ENCODE measurements at places on chromosomes 1 and 21.

GRCh38 chr1:39927538-39927937 is 25.8 kb upstream of the MYCL start:
- no peak for DNase-seq
- peaks cover 6% of the 10 kb centered on the region for H3K27me3 ChIP-seq
- no peaks in the 10 kb centered on the region for H3K36me3 ChIP-seq
- H3K4me3 ChIP-seq: no peak overlapping the region
- no peaks in the 10 kb centered on the region for H3K4me1 ChIP-seq

DNA sequence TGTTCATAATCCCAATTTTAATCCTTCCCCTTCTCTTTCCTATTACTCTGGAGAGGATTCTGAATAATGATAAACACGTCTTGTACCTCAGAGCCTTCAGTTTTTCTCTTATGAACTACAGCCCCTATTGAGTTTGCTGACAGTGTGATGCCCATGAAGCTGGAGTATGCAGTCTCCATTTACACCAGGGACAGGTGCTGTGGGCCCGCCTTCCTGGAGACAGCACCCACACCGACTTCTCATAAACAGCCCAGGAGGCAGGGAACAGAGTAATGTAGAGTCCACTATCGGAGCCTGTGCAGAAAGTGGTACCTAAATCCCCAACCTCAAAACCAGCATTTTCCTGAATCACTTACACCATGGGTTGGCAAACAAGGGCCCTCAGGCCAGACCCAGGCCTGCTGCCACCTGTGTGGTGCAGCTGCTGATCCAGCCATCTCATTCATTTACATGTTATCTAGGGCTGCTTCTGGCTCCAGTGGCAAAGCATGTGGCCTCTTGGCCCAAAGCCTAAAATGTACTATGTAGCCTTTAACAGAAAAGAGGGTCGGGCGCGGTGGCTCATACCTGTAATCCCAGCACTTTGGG is 95.1 kb upstream of the KRTAP19-8 start:
- peak overlapping the region; percentile 98 for H3K27ac ChIP-seq
- peaks cover 99% of the 10 kb centered on the region for H3K36me3 ChIP-seq
- no peak for DNase-seq
- H3K4me3 ChIP-seq: peak overlapping the region; percentile 33
- no peaks in the 10 kb centered on the region for H3K27me3 ChIP-seq

GRCh38 chr21:45533361-45533845 is 8.8 kb downstream of the SLC19A1 start:
- DNase-seq: no peak
- no peak overlapping the region for H3K4me3 ChIP-seq
- H3K36me3 ChIP-seq: peaks cover 34% of the 10 kb centered on the region
- no peaks in the 10 kb centered on the region for H3K27me3 ChIP-seq

DNA sequence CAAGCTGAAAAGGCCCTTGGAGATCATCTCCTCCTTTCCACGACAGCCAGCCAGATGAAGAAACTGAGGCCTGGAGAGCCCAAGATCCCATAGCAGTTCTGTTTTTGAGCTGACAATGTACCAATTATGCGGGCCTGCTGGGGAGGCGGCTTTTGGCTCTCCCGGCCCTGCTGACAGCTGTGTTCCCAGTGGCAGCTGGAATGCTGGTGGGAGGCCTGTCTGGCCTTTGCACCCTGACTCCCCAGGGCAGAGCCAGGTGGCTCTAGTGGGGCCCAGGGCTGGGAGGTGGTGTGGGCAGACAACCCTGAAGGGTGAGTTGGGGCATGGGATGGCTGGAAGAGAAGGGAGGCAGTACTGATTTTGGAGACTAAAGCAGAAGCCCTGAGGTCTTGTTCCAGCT is 30.7 kb upstream of the WASF2 start:
- H3K36me3 ChIP-seq: no peaks in the 10 kb centered on the region
- DNase-seq: no peak
- no peaks in the 10 kb centered on the region for H3K27me3 ChIP-seq
- peaks cover 50% of the 10 kb centered on the region for H3K4me1 ChIP-seq
- no peak overlapping the region for H3K27ac ChIP-seq
- no peak overlapping the region for H3K4me3 ChIP-seq

- no peaks in the 10 kb centered on the region for H3K4me1 ChIP-seq
- no peak overlapping the region for H3K27ac ChIP-seq
- peaks cover 40% of the 10 kb centered on the region for H3K27me3 ChIP-seq
Observed at GRCh38 chr1:199151634-199152425, 513.0 kb downstream of the PTPRC start.

DNA sequence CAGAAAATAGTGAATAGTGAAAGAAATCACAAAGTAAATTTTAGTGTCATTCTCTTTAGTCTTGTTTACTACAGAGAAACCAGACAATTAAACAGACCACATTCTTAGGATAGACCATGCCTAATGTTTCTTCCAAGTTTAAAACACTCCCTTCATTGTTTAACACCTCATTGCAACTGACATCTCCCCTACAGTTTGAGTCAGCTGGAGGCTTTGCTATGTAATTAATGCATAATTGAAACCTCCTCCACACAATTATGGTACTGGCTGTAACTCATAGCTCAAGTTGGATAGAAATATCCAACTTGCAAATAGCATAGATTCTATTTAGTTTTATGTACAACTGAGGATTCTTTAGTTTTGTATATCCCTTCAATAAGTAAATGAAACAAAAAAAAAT is 35.2 kb upstream of the B3GALT2 start:
- H3K36me3 ChIP-seq: peaks cover 67% of the 10 kb centered on the region
- H3K4me3 ChIP-seq: no peak overlapping the region
- H3K4me1 ChIP-seq: peaks cover 4% of the 10 kb centered on the region
- no peak overlapping the region for H3K27ac ChIP-seq
- H3K27me3 ChIP-seq: no peaks in the 10 kb centered on the region
- no peak for DNase-seq

DNA sequence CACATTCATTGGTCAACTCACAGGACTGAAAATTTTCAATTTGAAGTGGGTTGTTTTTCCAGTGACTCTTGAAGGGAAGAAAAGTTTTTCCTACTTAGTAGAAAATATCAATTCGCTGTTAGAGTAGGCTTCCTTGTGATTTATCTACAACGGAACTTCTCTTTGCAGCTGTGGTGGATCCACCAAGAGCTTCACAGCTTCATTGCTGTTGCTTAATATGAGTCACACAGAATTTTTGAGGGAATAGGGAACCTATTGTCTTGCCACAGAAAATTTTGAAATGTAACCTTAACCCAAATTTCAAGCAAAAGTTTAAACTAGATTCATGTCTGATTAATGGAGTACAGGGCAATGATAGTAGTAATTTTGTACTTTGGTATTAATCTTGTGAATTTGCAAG is 58.4 kb upstream of the IFI44L start:
- H3K36me3 ChIP-seq: no peaks in the 10 kb centered on the region
- no peak overlapping the region for H3K27ac ChIP-seq
- DNase-seq: no peak

DNA sequence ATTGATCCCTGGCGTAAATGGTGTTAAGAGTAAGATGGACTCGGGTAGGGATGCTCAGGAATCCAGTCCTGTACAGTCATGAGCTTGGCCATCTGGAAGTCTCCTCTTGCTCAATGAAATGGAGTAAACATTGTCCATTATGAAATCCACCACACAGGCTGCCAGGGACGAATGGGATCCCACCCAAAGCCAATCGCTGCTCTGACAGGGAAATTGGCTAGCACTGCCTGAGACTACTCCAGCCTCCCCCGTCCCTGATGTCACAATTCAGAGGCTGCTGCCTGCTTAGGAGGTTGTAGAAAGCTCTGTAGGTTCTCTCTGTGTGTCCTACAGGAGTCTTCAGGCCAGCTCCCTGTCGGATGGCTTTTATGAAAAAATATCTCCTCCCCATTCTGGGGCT is at the start of gene HSD11B1:
Gene HSD11B1 (plus strand): TSS at position 263 of the 400 bp plus-strand sequence. CDS start 97 bp downstream, at position 360.
- peaks cover 52% of the 10 kb centered on the region for H3K36me3 ChIP-seq
- no peaks in the 10 kb centered on the region for H3K27me3 ChIP-seq
- no peak for DNase-seq
- peak within 1 kb of the TSS; percentile 40 for H3K4me3 ChIP-seq

- no peak for DNase-seq
- peaks cover 18% of the 10 kb centered on the region for H3K4me1 ChIP-seq
- no peaks in the 10 kb centered on the region for H3K27me3 ChIP-seq
Observed at GRCh38 chr1:9250411-9251381, 16.1 kb downstream of the H6PD start.

GRCh38 chr1:203871114-203871880 is 9.9 kb downstream of the SNRPE start:
- DNase-seq: no peak
- H3K27me3 ChIP-seq: no peaks in the 10 kb centered on the region
- H3K27ac ChIP-seq: no peak overlapping the region

DNA sequence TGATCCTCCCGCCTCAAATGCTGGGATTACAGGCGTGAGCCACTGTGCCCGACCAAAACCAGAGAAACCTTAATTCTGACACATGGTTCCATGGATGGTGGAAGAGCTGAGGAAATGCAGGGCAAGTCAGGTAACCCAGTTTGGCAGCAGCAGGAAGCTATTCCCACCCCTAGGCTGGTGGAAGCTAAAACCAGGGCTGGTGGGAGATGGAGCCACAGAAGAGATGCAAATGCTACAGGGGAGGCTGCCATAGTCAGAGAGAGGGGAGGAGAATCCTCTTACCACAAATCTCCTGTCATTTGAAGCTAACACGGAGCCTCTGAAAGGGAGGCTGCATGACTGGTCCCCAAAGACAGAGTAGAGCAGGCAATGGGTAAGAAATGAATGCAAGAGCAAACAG is 4.1 kb upstream of the CDC42BPA start:
- peaks cover 50% of the 10 kb centered on the region for H3K27me3 ChIP-seq
- H3K4me1 ChIP-seq: peaks cover 15% of the 10 kb centered on the region
- H3K4me3 ChIP-seq: no peak overlapping the region
- DNase-seq: no peak
- no peaks in the 10 kb centered on the region for H3K36me3 ChIP-seq
- H3K27ac ChIP-seq: no peak overlapping the region

DNA sequence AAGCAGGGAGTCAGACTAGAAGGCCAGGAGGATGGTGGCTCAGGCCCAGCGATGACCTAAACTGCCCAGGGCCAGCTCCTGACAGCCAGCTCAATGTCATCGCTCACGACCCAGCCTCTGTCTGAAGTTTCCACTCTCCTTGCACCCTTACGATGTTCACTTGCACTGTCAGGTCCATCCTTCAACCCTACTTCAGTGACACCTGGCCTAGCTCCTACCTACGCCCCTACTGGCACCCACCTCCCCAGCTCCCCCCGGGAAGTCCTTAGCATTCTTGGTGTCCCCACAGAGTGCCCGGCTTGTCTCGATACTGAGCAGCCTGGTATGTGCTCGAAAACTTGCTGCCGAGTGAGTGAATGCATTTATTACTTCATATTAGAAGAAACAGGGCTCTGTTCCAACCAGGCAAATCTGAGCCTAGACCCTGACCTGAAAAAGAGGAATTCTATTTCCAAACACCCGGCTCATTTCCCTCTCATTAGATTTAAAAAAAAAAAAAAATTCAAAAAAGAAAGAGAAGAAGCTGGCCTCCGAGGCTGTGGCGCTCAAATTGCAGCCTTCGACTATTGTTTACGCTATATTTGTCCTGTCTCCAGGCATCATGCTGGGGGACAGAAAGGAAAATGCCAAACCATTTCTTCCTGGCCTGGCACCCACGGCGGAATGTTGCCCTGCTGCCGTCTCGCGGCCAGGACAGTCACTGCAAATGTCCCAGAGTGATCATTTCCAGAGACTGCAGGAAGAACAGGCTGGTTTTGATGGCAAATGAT is 29.8 kb upstream of the LRRC38 start:
- no peaks in the 10 kb centered on the region for H3K4me1 ChIP-seq
- DNase-seq: no peak
- no peaks in the 10 kb centered on the region for H3K36me3 ChIP-seq
- no peak overlapping the region for H3K4me3 ChIP-seq

DNA sequence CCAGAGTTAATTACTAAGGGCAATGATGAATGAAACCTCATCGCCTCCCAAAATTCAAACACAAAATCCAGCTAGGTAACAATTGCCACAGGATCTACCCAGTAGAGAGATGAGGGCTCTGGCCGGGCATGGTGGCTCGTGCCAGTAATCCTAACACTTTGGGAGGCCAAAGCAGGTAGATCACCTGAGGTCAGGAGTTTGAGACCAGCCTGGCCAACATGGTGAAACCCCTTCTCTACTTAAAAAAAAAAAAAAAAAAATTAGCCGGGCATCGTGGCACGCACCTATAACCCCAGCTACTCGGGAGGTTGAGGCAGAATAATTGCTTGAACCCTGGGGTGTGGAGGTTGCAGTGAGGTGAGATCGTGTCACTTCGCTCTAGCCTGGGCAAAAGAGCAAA is 15.8 kb downstream of the CD2 start:
- H3K36me3 ChIP-seq: peaks cover 87% of the 10 kb centered on the region
- peak overlapping the region; percentile 100 for H3K27ac ChIP-seq
- peak overlapping the region; percentile 49 for H3K4me3 ChIP-seq
- peaks cover 85% of the 10 kb centered on the region for H3K4me1 ChIP-seq
- H3K27me3 ChIP-seq: no peaks in the 10 kb centered on the region
- DNase-seq: no peak

- H3K27me3 ChIP-seq: no peaks in the 10 kb centered on the region
- H3K4me3 ChIP-seq: no peak overlapping the region
- H3K36me3 ChIP-seq: peaks cover 9% of the 10 kb centered on the region
- peaks cover 47% of the 10 kb centered on the region for H3K4me1 ChIP-seq
- DNase-seq: peak; percentile 66
Observed at GRCh38 chr1:193537266-193538002, 351.0 kb upstream of the B3GALT2 start.

GRCh38 chr1:212549503-212550017 is 59.0 kb upstream of the ATF3 start:
- H3K4me3 ChIP-seq: no peak overlapping the region
- H3K4me1 ChIP-seq: no peaks in the 10 kb centered on the region
- H3K27me3 ChIP-seq: peaks cover 54% of the 10 kb centered on the region
- no peak for DNase-seq

- no peaks in the 10 kb centered on the region for H3K4me1 ChIP-seq
- no peak overlapping the region for H3K4me3 ChIP-seq
- no peak overlapping the region for H3K27ac ChIP-seq
- H3K27me3 ChIP-seq: no peaks in the 10 kb centered on the region
- DNase-seq: no peak
Observed at GRCh38 chr1:30087465-30087864, 635.9 kb downstream of the MATN1 start.

DNA sequence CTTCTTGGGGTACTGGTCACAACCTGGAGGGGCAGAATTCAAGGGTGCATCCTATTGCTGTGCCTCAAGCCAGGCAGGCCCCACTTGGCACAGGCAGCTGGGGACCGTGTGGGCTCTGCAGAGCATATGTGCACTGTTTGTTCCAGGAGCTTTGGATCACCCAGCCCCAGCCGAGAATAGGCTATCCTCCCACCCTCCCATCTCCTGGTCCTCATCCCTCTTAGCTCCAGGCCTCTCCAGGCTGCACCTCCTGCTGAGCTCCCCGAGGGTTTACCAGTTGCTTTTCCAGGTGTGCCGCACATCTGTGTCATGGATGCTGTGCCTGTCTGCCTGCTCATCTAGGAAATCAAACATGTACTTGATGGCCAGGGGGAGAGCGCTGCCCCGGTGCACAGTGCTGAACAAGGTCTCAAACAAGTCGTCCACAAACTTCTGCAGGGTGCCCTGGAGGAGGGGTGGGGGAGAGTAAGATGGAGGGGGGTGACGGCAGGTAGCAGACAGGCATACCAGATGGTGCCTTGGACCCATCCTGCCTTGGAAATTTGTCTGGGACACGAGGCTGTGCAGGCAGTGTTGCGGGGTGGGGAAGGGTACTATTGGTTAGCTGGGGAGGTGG is 120.5 kb upstream of the CD34 start:
- H3K27me3 ChIP-seq: peaks cover 4% of the 10 kb centered on the region
- H3K27ac ChIP-seq: no peak overlapping the region
- DNase-seq: no peak

GRCh38 chr1:28449904-28450303 is 55.9 kb upstream of the RCC1 start:
- peak overlapping the region; percentile 85 for H3K27ac ChIP-seq
- H3K4me1 ChIP-seq: peaks cover 34% of the 10 kb centered on the region
- peak; percentile 58 for DNase-seq
- no peak overlapping the region for H3K4me3 ChIP-seq
